NCI-H460 (cell line): ENCODE measurements at places on chromosomes 3 and 15.

- no peak for DNase-seq
Measured at GRCh38 chr15:81882504-81882903, 163.3 kb downstream of the MEX3B start.

DNA sequence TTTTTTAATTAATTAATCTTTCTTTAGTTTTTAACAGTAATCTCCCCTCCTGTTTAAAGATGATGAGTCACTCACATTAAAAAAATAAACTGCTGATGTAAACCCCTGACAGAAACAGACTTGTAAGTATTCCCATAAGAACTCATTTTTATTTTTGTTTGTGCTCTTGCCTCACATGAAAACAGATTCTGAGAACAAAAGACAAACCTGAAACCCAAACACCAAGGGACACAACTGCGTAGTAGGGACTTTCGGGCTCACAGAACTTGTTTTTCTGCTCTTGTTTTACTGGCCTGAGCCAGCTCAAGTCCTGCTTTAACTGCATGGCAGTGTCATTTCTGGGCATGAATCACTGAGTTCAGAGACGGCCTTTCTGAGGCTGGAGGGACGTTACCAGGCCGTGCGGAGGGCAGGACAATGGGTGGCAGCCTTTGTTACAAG lies 600.8 kb downstream of the FOXP1 start:
- peak; percentile 67 for DNase-seq

GRCh38 chr15:67917037-67917436 lies 77.2 kb upstream of the RNU6-1 start:
- no peak for DNase-seq

- DNase-seq = no peak
Measured at GRCh38 chr3:33879540-33879939, 81.1 kb downstream of the PDCD6IP start.

DNA sequence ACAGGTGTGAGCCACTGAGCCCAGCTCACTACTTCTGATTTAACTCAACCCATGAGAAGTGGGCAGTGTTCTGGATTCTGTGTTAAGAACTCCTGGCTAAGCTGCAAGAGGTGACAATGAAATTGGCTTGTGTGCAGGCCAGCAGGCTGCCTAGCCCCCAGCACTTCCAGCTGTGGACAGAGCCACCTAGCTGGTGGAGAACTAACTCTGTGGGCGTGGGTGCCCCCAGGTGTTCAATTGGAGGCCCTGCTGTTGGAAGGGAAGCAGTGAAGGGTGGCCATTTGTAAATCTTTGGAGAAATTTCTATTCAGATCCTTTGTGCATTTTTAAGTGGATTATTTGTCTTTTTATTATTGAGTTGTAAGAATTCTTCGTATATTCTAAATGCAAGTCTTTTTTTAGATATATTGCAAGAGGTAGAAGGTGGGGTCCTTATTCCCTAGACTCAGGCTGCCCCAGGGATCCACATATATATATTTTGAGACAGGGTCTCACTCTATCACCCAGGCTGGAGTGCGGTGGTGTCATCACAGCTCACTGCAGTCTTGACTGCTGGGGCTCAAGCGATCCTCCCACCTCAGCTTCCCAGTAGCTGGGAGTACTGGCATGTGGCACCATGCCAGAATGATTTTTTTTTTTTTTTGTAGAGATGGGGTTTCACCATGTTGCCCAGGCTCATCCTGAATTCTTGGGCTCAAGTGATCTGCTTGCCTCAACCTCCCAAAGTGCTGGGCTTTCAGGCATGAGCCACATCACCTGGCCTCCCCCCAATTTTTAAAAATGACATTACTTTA lies 7.2 kb upstream of the SCAMP5 start:
- peak; percentile 47 for DNase-seq

DNA sequence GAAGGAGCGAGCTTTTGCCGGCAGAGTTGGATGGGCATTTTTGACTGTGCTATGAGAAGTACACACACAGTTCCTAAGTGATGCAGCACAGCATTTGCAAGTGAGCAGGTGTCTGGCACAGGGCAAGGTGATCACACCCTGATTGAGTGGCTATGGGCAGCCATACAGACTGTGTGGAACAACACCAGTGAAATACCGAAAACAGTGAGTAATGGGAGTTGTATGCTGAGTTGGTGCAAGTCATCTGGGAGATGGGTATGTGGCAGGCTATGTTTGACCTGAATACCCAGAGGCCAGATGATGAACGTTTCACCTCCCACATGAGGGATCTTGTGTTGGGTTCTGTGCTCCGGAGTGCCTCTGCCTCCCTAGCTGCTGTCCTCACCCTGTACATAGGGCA lies 53.5 kb upstream of the TIPARP start:
- no peak for DNase-seq

DNA sequence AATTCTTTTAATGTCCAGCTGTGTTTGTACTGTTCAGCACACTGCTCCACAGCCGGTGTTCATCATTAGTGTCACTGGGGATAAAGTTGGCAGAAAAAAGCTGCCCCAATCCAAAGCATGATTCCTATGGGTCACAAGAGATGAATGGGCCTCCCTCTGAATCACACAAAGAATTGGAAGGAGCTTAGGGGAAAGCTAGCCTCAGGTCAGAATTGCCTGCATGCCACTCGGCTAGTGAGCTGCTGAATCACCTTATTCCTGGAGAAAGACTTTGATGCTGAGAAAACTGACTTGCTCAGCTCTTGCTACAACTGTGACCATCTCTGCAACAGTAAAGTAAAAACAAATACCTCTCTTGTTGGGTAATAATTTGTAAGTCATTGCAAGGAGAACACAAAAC lies 3.5 kb downstream of the CCK start:
- no peak for DNase-seq

DNA sequence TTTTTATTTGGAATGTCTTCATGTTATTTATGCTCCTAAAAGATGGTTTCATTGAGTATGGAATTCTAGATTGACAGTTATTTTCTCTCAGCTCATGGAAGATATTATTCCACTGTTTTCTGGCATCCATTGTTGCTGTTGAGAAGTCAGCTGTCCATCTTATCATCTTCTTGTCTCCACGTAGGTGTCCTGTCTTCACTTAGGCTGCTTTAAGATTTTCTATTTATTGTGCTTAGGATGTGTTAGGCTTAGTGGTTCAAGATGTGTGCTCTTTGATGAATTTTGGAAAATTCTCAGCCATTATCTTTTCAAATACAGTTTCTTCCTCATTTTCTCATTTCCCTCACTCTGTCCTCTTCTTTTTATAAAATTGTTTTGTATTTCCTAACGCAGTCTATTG lies 52.0 kb downstream of the SNRK start:
- DNase-seq = peak; percentile 5

DNA sequence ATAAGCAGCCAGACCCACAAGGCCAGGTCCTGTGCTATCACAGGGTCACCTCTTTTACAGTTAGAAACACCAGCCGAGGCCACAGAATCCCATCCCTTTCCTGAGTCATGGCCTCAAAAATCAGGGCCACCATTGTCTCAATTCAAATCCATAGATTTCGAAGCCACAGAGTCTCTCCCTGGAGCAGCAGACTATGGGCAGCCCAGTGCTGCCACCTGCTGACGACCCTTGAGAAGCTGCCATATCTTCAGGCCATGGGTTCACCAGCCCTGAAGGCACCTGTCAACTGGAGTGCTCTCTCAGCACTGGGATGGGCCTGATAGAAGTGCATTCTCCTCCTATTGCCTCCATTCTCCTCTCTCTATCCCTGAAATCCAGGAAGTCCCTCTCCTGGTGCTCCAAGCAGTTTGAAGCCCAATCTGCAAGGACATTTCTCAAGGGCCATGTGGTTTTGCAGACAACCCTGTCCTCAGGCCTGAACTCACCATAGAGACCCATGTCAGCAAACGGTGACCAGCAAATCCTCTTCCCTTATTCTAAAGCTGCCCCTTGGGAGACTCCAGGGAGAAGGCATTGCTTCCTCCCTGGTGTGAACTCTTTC lies 39.6 kb downstream of the TGM4 start:
- DNase-seq = peak; percentile 44

DNA sequence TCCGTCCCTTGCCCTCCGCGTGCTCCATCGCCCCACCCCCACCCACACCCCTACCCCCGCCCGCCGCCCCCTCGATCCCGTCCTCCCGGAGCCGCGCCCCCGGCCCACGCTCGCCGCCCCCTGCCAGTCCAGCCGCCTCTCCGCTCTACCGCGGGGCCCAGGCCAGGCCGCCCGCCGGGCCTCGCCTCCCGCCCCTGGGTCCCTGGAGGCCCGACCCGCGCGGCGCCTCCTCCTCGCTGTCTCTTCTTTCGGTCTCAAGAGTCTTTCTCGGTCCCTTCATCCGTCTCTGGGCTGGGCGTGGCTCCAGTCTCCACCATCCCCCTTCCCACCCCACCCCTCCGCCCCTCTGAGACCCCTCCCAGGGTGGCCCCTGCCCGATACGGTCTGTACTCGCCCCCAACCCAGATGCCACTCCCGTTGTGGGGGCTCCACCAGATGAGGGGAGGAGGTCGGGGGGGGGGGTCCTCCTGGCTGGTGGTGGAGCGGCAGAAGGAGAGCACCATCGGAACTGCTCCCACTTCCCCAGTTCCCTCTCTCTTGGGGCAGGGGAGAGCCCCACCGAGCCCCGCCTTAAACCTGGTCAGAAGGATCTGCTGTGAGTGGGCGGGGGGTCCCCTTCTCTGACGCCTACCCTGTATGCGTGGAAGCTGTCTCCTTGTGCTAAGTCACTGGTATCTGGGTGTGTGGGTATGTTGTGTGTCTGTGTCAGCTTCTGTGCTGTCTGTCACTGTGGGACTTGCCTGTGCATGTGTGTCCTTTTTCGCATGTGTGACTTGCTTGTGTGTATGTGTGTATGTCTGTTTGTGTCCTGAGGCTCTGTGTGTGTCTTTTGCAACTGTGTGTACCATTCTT lies 1.0 kb downstream of the PRKCD start:
- DNase-seq = no peak

- DNase-seq = peak; percentile 41
Measured at GRCh38 chr15:51281368-51281967, 56.9 kb downstream of the CYP19A1 start.

GRCh38 chr3:157588386-157589060 lies 85.3 kb upstream of the VEPH1 start:
- no peak for DNase-seq

DNA sequence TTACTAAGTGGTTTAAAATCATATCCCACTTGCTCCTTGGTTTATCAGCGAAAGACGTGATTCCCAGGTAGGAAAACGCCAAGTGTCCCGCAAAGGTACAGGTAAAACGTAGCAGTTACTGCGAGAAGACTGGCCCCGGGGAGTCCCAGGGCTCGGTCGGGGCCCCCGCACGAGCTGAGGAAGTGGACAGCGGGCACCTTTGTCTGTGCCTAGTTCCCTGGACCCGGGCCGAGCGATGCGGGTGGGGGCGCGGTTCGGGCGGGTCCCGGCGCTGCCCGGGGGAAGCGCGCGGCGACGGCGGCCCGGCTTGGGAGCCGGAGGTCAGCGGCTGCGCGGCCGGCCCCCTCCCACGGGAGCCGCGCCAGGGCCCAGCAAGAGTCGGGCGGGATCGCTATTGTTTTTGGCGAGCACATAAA lies 864 bp upstream of the NEO1 start:
- no peak for DNase-seq

DNA sequence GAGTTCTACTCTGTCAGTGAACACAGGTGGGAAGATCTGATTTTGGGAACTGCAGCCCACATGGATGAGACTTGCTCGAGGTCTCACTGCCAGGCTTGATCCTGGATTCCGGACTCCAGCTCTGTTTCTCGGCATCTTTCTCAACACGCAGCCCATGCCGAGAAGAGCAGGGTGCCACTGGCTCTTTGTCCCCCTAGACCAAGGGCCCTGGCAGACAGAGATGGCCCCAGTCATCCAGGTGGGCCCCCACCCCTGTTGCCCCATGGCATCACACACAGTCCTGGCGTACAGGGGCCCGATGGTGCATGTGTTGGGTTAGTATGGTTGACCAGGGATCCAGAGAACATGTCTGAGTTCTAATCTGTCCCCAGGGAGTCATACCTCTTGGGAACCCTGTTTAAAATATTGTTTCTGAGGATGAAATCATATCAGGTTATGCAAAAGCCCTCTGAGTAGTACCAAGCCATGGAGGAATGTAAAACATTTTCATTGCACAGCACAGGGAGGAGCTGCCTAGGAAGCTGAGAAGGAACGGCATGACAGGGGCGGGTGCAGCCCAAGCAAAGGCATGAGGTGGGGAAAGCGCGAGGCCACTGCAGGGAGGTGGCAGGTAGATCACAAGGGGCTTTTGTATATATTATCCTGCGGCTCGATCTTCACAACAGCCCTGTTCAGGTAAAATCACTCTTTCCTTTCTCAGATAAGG lies 320.6 kb downstream of the UACA start:
- no peak for DNase-seq

GRCh38 chr3:161171113-161171512 lies 50.0 kb upstream of the NMD3 start:
- DNase-seq = no peak

DNA sequence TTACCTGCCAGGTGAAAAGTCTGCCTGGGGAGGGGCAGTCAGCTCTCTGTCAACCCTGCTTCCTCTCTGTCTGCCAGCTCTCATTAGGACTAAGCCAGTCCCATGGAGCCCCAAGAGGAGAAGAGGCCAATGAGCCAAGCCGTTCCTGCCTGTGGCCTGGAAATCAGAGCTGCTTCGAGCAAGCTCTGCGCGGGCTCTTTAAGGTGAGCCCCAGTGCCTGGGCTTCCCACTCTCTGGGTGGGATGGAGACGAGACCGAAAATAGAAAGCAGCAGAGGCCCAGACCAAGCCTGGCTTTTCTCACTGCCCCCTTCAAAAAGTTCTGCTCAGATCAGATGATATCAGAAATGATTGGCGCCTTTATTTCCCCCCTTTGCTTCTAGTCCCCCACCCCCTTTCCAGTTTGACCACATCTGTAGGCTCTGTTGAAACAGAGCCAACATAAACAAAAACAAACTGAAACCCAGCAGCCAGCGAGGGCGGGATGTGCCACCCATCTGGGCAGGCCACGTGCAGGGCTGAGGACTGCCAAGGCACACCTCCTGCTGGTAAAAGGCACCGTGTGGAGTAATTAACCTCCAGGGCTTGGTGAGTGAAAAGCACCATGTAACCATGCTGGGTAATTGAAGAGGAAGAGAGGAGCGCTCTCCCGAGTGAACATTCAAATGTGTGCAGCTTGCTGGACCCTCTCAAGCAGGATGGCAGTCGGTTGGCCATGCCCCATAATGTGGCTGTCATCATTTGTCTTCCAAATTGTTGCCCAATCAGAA lies 471.0 kb upstream of the PROK2 start:
- no peak for DNase-seq

DNA sequence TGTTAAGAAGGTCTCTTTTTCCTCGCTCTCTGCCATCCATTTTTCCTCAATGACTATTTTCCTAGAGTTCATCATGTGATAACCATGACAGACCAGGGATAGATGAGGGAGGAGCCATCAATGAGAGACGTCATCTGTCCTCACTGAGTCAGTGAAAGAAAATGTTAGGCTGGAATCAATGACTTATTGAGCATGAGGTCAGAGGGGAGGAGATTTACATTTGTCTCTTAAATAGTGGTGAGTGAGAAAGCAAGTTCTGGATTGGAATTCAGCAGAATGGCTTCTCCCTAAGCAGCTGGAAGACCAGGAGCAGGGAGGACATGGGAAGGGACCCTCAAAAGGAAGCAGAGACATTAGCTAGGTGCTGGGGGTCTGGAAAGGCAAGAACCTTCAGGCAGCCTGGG lies 28.2 kb upstream of the USP3 start:
- peak; percentile 74 for DNase-seq

- DNase-seq = no peak
Measured at GRCh38 chr15:47720555-47720954, 3.2 kb downstream of the SEMA6D start.

GRCh38 chr3:177367788-177368187 lies 170.5 kb upstream of the TBL1XR1 start:
- DNase-seq = no peak
